Coronary artery (tissue), 2 donors: ENCODE measurements at places on chromosomes 1 and 21.

GRCh38 chr1:210464519-210465039 lies 135.9 kb downstream of the HHAT start:
- no peak for DNase-seq

GRCh38 chr1:5375481-5375880 lies 616.7 kb downstream of the NPHP4 start:
- DNase-seq: no peak

DNA sequence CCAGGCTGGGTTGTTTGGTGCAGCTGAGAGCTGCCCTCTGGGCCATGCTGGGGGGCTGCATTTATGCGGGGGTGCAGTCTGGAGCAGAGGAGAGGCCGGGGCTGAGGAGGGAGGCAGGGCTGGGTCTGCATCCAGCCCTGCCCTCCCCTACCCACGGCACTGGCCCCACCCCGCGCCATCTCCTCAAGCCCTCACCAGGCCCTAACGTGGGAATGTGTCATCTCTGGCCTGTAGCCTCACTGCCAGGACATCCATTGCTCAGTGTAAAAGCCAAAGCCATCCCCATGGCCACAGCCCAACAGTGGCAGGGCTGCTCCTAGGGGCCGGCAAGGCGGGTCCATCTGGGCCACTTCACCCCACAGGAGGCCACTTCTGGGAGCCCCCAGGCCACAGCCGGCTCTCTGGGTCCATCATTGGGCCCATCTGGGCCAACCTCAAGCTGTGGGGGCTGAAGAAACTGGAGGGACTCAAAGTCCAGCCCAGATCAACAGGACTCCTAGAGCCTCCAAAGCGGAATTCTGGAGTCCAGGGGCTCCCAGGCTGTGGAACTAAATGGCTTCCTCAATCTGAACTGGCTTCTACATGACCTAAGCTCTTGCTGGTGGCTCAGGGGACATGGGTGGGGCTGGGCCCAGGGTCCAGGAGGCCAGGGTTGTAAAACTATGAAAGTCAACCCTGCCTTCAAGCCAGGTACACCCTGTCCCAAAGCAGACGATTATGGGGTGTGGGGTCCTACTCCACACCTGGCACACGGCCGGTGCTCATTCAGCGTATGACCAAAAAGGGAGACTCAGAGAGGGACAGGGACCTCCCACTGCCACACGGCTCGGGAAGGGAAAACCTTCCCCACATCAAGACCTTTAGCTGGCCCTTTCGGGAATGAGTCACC lies 32.6 kb downstream of the RUNX3 start:
- peak; percentile 58 for DNase-seq

- DNase-seq: no peak
Observed at GRCh38 chr21:42563686-42564085, 50.0 kb downstream of the SLC37A1 start.
